ENCODE measurements at places on chromosomes 1 and 21. TPM values are rescaled to one million over a fixed set of nuclear protein-coding genes. Genes with fewer than 3 reads are reported as not detected.

DNA sequence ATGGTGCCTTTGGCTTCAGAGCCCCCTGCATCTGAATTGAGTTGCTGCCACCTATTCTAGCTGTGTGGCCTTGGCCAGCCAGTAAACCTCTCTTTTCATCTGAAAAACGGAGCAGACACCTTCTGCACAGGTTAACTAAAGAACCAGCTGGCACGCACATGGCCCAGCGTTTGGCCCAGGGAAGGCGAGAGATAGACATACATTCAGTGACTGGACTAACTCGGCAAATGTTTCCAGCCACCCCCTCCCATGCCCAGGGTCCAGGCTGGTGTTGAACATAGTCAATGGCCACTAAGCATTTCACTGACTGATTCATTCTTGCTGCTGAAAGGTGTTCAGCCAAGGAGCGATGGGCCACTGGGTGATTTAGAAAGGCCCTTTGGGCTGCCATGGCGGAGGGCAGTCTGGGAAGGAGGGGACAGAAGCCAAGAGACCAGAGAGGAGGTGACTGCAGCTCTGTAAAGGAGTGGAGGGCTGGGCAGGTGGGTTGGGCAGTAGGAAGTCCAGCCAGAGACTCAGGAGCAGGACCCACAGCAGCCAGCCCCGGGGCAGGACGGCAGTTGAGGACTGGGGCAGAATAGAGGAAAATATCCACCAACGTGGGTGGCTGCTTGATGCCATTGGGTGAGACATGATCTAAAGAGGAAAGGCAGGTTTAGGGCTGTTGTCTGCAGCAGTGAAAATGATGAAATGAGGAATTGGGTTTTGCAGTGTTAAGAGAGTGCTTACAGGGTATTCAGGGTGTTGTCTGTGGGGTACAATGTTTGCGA, 184.3 kb downstream of the HIVEP3 start:
- DNase-seq: no peak

- no peak for DNase-seq
Observed at GRCh38 chr1:209154912-209155311, 428.6 kb upstream of the CAMK1G start.

- peak; percentile 27 for DNase-seq
Observed at GRCh38 chr1:93649231-93649630, 32.4 kb downstream of the BCAR3 start.

DENND2C gene
- total RNA-seq: 3.1 TPM

- no peak for DNase-seq
Observed at GRCh38 chr1:235951661-235952060, 85.0 kb upstream of the LYST start.

PLEKHA6 gene
- total RNA-seq: 5.0 TPM

GRCh38 chr21:27695246-27695645, 728.4 kb upstream of the ADAMTS5 start:
- DNase-seq: no peak

GRCh38 chr1:184518736-184519357, 132.0 kb downstream of the C1orf21 start:
- DNase-seq: no peak

DNA sequence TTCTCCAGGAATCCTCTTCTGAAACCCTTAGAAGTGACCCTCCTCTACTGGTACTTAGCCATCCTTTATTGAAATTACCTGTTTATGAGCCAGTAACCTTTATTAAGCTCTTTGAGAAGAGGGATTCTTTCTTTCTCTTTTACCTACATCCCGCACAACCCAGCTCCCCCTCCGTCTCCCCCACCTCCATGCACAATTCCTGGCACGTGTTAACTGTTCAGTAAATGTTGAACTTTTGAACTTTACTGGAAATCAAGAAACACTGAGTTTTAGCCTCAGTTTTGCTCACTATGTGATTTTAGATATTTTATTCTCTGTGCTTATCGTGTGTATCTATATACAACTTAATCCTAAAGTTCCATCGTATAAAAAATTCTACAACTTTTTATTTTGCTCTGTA, 1.8 kb downstream of the TMED5 start:
- peak; percentile 17 for DNase-seq

GRCh38 chr1:113538225-113538624, 147.9 kb downstream of the MAGI3 start:
- DNase-seq: no peak

DNA sequence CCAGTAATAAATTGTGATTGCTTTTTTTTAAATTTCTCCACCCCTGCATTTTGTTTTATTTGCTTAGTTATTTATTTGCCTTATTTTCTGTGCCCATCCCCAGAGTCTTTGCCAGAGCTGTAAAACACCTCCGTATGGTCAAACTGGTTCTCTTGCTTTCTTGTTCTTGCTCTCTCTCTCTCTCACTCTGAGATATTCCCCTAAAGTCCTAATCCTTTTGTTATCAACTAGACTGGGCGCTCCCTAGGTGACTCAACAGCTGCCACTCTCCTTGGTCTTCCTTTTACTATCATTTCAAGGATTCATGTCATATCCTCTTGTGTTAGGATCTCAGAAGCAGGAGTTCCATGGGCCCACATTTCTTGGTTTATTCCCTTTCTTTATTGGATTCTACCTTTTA, 160.0 kb downstream of the PRDM2 start:
- DNase-seq: no peak

DNA sequence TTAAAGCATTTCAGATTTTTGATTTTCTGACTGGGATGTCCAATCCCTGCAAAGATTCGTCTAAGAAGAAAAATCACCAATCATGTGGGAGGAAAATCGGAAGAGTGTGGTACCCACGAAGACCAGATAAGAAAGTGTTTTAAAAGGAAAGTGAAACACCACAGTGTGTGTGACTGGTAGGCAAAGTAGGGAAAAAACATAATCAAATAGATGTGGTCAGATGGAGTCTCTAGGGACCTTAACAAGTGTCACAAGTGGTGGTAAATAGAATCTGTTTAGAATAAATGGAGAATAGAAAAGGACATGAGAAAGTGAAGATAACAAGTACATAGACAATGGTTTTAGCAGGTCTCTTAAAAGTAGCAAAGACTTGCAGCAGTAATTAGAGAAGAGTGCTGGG, 154.6 kb downstream of the SLC30A10 start:
- DNase-seq: no peak

DNA sequence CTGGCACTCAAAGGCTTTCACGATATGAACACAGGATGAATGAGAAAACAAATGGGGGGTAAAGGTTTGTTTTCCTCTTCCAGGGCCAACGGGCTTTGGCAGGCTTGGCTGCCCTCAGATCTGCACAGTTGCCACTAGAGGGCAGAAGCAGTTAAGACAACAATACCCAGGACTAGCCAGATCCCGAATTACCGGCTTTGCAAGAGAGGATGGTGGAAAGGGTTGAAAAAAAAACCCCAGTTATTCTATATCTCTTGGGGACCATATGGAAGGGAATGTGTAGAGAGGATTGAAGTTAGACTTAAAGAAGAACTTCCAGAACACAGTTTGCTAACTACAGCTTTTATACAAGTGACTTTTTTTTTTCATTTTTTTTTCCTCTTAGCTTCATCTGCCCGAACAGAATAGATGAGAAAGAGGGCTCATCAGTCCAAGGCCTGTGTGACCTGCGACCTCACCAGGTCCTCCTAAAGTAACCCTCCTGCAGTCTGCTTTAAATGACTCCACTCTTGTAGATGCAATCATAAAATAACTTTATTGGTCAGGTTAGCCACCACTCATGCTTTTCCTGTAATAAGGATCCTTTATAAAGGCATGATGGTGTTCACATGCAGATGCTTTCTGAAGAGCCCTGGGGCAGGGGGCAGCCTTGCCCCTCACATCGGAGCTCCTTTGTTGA, 10.7 kb downstream of the FMOD start:
- DNase-seq: peak; percentile 84

GRCh38 chr1:18041102-18041501, 66.5 kb upstream of the IGSF21 start:
- no peak for DNase-seq
